Left forelimb (tissue), 1 donor: ENCODE measurements at places on chromosomes 4 and X.
A peak's percentile ranks its signal among the peaks of the same experiment; 100 is the strongest.

GRCh38 chr4:185524888-185525863 is 10.1 kb downstream of the PDLIM3 start:
- no peak for DNase-seq

GRCh38 chr4:123340381-123340701 is 56.3 kb upstream of the SPRY1 start:
- no peak for DNase-seq

GRCh38 chrX:11210415-11210801 is 82.8 kb upstream of the AMELX start:
- DNase-seq = no peak

- DNase-seq = no peak
Measured at GRCh38 chr4:8221476-8221875, 22.4 kb downstream of the SH3TC1 start.

GRCh38 chr4:139738846-139739613 is 73.4 kb downstream of the MGST2 start:
- no peak for DNase-seq

- DNase-seq = peak; percentile 73
Measured at GRCh38 chr4:76987153-76987591, 37.6 kb downstream of the SEPTIN11 start.

- DNase-seq = no peak
Measured at GRCh38 chrX:132742246-132742645, 216.2 kb downstream of the HS6ST2 start.

DNA sequence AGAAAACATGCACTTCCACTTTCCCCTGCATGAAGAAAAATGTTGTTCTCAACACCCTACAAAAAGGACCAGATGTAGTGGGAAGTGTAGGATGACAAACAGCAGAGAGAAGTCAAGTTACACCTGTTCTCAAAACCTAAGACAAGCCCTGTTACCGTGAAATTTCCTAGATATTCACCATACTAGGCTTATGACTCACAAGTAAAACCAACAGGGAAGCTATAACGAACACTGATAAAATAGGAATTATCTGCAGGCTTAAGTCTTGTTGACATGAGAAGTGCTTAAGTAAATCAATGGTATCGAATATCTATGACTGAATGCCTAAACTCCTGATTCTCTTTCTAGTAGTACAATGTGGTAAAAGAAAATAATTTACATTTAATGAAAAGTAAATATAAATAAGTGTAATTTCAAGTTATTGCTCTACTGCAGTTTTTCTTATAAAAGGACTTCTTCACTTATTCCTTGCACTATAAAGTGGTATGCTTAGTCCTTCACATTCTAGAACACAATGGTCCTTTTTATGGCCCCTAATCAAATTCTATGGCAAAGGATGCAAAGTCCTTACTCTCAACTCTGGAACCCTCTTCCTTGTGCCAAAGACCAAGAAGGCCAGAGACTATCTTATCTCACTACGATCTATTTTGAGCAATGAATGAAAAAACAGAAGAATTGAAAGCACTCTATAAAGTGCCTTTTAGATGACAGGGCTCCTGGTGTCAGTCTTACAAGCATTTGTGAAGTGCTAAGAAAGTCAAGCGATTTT is 19.6 kb downstream of the AP1S2 start:
- DNase-seq = no peak

DNA sequence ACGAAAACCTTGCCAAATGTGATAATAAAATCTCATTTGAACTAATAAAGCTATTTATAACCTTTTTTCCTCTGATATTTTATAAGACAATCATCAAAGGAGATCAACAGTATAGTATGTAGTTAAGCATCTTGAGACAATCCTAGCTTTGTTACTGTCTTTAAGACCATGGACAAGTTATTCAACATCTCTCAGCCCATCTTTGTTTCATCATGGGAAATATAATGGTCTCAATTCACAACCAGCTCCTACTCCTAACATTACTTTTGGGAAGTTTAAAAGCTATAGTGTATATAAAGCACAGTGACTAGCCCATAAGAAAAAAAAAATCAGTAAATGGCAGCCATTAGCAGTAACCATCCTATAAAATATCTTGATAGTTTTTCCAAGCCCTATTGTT is 57.6 kb upstream of the APELA start:
- no peak for DNase-seq

GRCh38 chr4:21596521-21596920 is 352.1 kb downstream of the KCNIP4 start:
- no peak for DNase-seq

GRCh38 chrX:38166478-38167083 is 54.1 kb downstream of the SRPX start:
- no peak for DNase-seq

DNA sequence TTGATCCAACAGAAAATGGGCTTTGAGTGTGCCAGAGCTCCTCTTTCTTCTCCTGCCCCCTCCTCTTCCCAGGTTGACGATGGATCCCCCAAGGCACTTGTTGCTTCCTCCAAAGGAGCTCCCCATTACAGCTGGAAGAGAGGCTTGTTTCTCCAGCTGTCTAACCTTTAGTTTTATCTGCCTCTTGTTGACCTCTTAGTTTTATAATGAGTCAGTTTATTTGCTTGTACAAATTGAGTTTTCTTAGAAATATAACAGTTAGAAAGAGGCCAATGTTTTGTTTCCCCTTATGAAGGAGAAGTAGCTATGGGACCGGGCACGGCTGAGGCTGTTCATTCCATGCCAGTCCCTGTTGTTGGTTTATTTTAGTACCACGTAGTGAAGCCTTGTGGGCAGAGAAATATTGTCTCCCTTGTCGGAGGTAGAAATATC is 158.2 kb downstream of the SPRY1 start:
- no peak for DNase-seq

GRCh38 chrX:11367609-11368430 is 74.6 kb downstream of the AMELX start:
- no peak for DNase-seq

DNA sequence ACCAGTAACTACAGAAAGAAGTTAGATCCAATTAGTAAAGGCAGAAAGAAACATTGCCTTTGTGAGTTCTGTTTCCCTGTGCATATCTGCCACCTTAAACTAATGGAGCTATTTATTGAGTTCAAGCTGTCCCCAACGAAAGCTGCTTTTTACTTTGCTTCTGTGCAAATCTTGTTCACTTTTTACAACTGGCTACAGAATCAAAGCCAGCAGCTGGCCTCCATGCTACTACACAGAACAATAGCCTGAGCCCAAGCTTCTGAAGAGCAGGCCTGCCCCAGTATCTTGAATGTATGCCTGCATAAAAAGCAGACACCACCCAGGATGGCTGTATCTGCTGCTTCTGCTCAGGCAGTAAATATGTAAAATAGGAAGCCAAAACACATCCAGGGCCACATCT is 28.1 kb downstream of the ANK2 start:
- DNase-seq = no peak

DNA sequence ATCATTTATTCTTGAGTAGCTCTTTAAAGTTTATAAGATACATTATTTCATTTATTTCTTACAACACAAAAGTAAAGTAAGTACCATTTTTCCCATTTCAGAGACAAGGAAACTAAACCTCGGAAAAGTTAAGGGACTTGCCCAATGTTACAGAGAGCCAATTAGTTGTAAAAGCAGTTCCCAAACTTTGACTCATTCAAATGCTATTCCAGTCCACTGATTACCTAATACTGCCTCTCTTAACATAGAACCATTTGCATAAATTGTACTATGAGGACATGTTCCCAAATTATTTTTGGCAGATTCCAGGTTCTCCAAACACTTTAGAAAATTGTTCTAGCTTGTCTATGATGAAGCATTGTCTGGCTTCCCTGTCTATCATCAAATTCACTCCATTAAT is 45.6 kb upstream of the GRIA3 start:
- DNase-seq = no peak

- DNase-seq = no peak
Measured at GRCh38 chrX:145861818-145862217, 44.2 kb downstream of the SLITRK2 start.

DNA sequence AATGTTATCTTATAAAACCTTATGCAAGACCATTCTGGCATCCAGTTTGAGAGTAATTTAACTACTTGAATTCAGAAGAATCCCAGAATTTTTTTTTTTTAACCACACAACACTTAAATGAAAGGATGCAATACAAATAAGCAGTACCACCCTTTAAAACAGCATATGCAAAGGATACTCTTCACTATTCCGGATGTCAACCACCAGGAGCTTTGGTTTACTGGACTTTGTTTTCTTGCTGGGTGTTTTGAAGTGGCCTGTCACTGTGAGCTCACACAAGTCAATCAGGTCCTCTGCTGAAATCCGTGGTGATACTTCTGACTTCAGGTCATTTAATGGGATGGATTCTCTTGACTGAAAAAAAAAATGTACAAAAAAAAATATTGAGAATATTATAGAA is 200.0 kb downstream of the TBCK start:
- no peak for DNase-seq

DNA sequence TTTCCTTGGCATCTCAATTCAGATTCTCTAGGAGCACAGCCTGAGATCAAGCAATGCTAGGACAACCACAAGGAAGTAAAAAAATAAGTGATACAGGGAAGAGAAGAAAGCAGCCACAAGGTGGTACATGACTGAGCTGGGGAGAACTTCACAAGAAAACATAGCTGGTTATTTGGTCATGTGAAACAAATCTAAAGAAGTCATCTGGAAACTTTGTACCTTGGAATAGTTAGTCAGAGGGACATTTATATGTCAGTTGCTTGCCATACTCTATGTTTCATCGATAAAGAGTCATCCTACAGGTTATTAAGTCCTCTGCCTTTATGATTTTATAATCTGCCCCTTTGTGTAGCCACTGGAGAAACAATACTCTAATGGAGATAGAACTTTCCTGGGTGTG is 575.1 kb downstream of the IL15 start:
- no peak for DNase-seq

- DNase-seq = no peak
Measured at GRCh38 chr4:135204311-135204710, 1002.7 kb upstream of the PABPC4L start.

DNA sequence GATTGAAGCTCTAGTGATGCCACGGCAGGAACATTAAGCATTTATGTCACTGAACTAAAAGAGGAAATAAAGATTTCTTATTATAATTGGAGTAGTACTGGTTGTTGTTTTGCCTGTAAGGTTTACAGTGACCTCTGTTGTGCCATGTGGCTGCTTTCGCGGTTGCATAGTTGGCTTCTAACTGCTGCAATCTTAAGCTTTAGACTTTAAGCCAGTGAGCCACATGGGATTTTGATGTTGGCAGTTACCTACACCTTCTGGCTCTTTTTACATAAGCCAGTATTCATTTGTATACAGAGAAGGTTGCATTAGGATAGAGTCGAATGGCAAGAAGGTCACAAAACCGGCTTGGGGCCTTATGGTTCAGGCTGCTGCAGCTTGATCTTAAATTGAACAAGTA is 1311.6 kb downstream of the RAPGEF2 start:
- DNase-seq = no peak

GRCh38 chrX:65647801-65648200 is 19.7 kb upstream of the MSN start:
- no peak for DNase-seq

DNA sequence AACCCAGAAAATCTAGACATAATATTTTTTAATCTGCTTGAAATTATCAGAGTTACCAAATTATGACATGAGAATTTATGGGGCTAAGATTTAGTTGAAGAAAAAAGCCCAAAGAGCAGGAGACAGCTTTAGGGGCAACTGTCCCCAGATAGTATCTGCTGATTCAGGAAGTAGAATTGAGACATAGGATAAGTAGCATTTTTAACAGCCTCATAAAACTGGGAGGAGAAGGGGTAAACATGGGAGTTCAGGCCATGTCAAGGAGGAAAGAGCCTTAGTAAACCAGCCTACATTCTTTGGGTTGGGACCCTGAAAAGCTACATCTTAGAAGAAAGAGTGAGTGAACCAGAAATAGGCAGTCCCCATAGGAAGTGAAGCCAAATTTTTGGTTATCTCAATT is 9.7 kb upstream of the RAB28 start:
- no peak for DNase-seq

DNA sequence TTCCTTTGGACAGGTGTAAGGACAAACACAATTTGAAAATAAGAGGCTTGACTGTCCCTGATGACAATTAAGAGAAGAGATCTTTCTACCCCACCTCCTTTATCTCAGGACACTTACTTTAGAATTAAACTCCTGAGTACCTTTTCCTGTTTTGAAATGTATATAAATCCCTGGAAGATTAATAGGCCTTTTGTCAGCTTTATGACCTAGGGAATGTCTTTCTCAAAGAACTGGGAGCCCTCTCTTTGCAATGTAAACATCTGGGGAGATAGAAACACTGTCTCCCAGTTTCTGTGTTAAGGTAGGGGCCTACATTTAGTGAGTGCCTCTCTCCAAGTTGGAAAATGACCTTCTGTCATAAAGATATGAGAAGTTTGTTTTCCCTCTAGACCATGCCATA is 31.7 kb downstream of the AGA start:
- DNase-seq = no peak

- no peak for DNase-seq
Measured at GRCh38 chrX:24694825-24695224, 1.1 kb downstream of the POLA1 start.

- DNase-seq = no peak
Measured at GRCh38 chr4:138868562-138868961, 147.0 kb upstream of the NOCT start.

DNA sequence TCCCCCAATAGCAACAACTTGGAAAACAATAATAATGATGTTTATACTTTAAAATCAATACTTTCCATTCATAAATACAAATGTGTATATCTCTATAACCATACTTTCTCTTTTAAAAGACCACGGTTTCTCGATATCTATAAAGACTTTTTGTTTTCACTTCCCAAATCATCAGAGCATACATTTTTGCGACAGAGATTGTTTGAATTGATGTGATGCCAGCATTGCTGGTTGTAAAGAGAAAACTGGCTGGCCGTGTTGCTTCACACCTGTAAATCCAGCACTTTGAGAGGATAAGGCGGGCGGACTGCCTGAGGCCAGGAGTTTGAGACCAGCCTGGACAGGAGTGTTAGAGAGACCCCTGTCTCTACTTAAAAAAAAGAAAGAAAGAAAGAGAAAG is 77.6 kb upstream of the ZNF518B start:
- no peak for DNase-seq

DNA sequence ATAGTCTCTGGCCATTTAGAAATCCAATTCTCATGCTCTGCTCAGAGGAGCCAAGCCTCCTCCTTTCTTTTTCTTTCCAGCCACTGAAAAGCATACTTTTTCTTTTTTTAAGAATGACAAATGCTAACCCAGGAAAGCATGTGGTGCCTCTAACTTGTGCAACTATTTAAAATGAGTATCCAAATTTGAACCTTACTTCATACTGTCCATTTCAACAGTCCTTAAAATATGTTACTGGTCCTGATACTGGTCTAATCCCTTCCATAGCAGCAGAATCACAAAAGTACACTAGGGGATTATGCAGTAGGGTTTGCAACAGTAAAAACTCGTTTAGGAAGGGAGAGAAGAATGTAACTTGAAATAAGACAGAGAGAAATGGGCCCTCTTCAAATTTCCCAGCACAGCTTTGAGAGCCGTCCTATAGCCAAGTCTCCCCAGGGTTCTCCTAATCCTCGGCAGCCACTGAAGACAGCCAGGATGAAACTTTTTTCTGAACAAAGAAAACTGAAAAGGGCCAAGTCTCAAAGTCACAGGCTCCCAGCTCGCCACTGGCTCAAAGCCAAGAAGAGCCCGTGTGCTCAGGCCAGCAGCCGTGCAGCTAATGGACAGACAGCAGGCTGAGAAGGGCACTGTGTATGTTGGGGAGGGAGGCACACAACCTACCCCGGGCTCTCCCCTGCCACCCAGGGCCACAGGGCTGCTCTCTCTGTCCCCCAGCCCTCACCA is 39.5 kb downstream of the GPC4 start:
- DNase-seq = no peak

- DNase-seq = no peak
Measured at GRCh38 chr4:180377741-180378140, 1865.5 kb upstream of the TENM3 start.
